ENCODE measurements at places on chromosomes 11 and 22. TPM values are rescaled to one million over a fixed set of nuclear protein-coding genes. Genes with fewer than 3 reads are reported as not detected.

Gene TRPM5
- total RNA-seq = not detected

Gene OR56A1
- total RNA-seq = 0.05 TPM

Gene GPHA2
- total RNA-seq = not detected

Gene EML3
- 233 TPM for total RNA-seq

Gene OR4S2
- total RNA-seq = not detected

Gene FOLR3
- total RNA-seq = 1.1 TPM

Gene PATE2
- not detected for total RNA-seq

Gene SLN
- not detected for total RNA-seq

Gene NCAM1
- 208 TPM for total RNA-seq

Gene SLC7A4
- total RNA-seq = not detected

Gene LRP4
- not detected for total RNA-seq

Gene FDXACB1
- total RNA-seq = 4.0 TPM

Gene OR6T1
- total RNA-seq = not detected

Gene ANO1
- not detected for total RNA-seq

Gene ANO5
- total RNA-seq = 0.05 TPM

Gene RAG2
- total RNA-seq = not detected

Gene IFITM5
- total RNA-seq = not detected

Gene FOLH1
- total RNA-seq = not detected

Gene MFRP
- not detected for total RNA-seq

Gene SLC35E4
- total RNA-seq = 2.9 TPM

Gene MMP1
- not detected for total RNA-seq

Gene UPK2
- 0.41 TPM for total RNA-seq

Gene TBX10
- not detected for total RNA-seq

Gene PRDM11
- 10.3 TPM for total RNA-seq

Gene CARD16
- total RNA-seq = 54.7 TPM

Gene DBX1
- total RNA-seq = not detected
